Right ventricle myocardium superior (tissue), 1 donor: ENCODE measurements at places on chromosomes 12 and 14. TPM values are rescaled to one million over a fixed set of nuclear protein-coding genes. Genes with fewer than 3 reads are reported as not detected.
A peak's percentile ranks its signal among the peaks of the same experiment; 100 is the strongest.

GRCh38 chr12:64800640-64801039, 23.8 kb upstream of the TBC1D30 start:
- DNase-seq: no peak

DNA sequence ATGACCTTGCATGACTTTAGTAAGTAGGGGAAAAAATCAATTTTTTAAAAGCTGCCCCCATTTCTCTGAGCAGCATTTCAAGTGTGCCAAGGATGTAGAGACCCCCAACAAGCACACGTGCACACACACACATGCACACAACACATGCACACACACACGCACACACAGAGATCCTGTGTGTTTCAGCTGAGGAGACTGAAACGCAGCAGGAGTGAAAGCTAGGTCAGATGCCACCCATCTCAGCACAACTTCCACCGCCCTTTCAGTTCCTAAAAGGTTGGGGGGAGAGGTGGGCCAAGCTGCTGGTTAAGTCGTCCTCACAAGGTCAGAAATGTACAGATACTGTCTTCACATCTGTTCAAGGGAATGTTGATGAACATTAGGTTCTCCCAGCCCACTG, 13.9 kb downstream of the MYL2 start:
- DNase-seq: no peak

DNA sequence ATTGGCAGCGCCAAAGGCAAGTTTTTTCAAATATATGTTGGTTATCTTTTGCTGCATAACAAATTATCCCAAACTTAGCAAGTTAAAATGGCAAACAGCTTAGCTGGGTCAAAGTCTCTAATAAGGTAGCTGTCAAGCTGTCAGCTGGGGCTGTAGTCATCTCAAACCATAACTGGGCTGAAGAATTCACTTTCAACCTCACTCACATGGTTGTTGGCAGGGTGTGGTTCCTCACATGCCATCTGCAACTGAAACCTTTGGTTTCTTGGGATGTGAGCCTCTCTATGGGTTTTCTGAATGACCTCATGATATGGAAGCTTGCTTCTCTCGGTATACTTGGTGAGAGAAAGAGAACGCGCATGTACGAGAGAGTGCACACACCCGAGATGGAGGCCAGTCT, 125.4 kb downstream of the LRIG3 start:
- no peak for DNase-seq

DNA sequence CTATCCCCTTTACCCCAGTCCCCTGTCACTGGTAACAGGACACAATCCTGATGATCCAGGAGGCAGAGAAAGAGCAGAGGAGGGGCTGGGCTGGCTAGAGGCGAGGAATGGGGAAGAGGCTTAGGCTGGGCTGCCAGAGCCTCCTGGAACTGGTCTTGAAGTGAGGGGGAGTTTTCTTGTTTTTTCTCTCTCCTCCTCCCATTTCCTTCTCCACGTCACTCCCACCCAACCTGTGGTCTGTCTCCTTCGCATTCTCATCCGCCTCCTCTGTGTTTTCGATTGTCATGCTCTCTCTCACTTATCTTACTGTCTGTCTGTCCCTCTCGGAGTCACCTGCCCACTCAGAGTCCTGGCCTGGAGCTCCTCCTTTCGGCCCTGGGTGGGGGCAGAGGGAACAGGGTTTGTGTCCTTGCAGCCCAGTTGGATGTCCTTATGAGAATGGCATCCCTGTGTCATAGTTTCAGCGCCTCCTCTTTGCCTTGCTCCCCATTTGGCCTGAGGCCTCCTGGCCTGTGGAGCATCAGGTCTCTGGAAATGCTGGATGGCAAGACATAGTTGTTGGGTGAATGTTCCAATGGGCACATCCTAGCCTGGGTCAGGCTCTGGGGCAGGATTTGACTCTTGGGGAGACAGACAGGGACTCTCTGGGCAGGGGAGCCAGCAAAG, 3.4 kb upstream of the KRT80 start:
- no peak for DNase-seq

- no peak for DNase-seq
These were observed 282.8 kb downstream of the PAWR start for GRCh38 chr12:79407671-79408622.

DNA sequence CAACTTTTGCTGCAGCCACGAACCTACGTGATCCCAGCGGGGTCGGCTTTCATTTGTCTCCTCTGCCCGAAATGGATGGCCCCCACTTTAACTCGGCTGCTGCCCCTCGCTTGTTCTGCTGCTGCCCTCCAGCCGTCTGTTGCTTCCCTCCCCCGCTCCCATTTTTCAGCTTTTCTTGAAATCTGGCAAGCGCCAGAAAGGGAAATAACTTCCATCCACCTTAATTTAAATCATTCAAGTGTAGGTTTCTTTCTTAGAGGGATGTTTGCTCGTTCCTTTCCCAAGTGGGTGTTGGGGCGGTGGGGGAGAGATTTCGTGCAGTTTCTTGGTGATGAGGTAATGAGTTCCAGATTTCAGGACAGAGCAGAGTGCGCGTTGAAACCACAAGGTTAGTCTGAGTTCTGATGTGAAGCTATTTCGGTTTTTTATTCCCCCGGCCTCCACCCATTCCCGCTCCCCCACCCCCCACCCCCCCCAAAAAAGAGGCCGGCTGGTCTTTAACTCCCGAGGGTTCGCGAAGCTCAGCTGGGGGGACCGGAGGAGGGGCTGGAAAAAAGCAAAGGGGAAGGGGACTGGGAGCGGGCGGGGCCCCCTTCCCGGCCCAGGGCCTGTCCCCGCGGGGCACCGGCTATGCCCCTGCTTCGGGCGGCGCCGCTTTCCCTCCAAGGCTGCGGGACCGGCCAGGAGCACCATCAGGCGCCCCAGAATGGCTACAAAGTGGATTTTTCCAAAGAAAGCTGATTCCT, 2.2 kb upstream of the ZFP36L1 start:
- DNase-seq: peak; percentile 54

- DNase-seq: no peak
These were observed 3.2 kb downstream of the KRR1 start for GRCh38 chr12:75508159-75508558.

DNA sequence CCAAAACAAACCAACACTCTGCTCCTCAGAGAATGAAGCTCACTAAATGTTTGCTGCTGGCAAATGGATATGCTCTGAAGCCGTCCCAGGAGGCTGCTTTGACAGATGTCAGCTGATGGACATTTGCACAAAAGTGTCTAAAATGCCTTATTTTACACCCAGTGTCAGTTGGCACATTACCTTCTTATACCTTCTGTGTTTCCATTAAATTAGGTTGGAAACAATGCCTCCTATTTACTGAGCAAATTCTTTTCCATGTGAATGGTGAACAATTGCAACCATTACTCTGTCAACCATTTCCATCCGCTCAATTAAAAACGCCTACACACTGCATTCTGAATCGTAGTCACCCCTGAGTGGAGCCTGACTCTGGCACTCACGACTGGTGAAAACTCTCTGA, 1679.9 kb upstream of the FLRT2 start:
- DNase-seq: no peak

GRCh38 chr12:6684609-6685008, 4.6 kb downstream of the ZNF384 start:
- DNase-seq: no peak

DNA sequence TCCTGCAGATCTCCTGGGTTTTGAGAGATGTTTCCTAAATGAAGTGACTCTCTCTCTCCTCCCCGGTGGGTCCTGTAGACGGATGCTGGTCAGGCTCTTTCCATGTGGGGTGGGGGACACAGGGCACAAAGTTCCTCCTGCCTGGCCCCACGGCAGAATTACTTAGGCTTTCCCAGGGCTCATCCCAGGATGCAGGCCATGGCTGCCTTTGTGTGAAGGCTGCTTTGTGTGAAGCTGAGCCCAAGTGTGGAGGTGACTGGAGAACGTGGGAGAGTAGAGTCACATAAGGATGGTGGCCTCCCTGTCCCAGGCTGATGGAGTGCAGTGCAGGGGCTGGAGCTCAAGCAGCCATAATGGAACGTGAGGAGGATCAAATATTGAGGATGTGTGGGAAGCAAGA, 200.2 kb downstream of the ADGRD1 start:
- DNase-seq: no peak

GRCh38 chr14:90045616-90046015, 16.2 kb upstream of the KCNK13 start:
- no peak for DNase-seq

GRCh38 chr14:105554523-105554922, 28.1 kb downstream of the TMEM121 start:
- no peak for DNase-seq

GRCh38 chr14:53432378-53432802, 279.3 kb upstream of the DDHD1 start:
- DNase-seq: no peak

- no peak for DNase-seq
These were observed 80.2 kb downstream of the RIC8B start for GRCh38 chr12:106854723-106855122.

The KRT2 gene
- not detected for total RNA-seq

The POC1B gene
- 7.0 TPM for total RNA-seq

The STXBP6 gene
- 39.8 TPM for total RNA-seq

The MMP19 gene
- 3.4 TPM for total RNA-seq

The DBX2 gene
- total RNA-seq: 0.08 TPM
